A172 (cell line): ENCODE measurements at places on chromosomes 13 and 19. TPM values are rescaled to one million over a fixed set of nuclear protein-coding genes. Genes with fewer than 3 reads are reported as not detected.

- peak; percentile 95 for DNase-seq
Observed at GRCh38 chr19:45376045-45376724, 5.8 kb upstream of the ERCC2 start.

- DNase-seq = no peak
Observed at GRCh38 chr13:97986835-97987234, 33.4 kb downstream of the IPO5 start.

DNA sequence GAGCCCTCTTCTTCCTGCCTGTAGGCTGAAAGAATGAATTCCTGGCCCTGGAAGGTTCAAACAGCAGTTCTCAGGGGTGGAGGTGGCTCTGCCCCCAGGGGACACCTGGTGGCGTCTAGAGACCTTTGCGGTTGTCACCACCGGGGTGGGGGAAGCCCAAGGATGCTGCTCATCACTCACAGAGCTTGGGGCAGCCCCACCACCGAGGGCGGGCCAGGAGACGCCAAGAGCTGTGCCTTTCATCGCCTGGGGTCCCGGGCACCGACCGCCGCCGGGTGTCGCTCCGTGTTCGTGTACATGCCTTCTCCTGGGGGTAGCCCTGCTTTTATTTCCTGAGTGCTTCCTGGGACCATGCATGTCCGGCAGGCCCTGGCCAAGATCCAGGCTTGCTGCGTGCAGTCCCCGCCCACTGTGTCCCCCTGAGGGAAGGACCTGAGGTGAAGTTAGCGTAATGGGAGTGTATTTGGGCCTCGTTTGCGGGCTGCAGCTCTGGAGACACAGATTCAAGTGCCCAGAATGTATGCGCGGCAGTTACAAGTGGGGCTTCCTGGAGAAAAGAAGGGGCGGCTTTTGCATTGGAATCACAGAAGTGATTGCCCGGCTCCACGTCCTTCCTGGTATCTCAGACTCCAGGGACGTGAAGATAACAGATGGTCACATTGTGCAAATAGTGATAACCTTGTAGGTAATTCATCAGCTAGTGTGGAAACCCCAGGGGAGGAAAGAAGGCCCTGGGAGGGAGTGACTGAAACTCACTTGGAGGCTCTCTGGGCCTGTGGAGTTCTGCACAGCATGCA is 7.8 kb downstream of the DOT1L start:
- no peak for DNase-seq

DNA sequence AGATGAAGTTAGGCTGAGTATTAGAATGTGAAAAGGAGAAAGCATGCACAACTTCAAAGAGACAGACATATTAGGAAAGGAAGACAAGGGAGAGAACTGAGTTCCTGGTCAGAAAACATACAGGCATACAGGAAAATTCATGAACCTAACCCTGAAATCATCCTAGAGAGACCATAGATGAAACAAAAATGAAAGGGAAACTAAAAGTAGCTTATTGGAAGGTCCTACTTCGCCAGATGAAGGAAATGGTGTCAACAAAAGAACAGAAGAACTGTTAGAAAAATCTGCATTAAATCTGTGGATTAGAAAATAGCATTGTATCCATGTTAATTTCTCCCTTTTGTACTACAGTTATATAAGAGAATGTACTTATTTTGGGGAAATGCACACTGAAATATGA is 169.0 kb upstream of the UFM1 start:
- peak; percentile 3 for DNase-seq

DNA sequence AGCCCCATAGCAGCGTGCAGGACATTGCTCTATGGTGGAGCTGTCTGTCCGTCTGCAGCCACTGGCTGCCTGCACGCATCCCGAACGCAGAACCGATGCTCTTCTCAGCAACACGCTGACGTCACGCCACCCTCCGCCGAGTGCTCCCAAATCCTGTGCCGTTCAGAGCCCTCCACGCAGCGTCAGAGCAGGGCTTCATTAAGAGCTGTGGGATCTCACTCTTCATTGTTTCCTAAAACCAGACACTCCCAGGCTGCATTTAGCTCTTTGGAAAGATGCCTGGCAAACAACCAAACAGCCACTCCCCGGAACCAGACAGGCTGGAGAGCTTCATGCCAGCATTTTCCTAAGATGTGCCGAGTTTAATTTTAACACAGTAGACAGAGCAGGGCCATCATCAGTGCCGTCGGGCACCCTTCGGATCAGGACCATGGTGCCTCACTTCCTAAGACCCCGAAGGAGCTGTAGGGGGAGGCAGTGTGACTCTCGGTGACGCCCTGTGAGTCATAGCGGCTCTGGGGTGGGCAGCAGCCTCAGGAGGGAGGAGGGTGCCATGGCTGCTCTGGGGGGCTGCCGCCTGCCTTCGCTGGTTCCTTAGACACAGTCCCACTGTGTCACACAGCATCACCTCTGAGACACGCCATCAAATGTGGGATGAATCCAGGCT is 131.5 kb upstream of the MCF2L start:
- peak; percentile 34 for DNase-seq

DNA sequence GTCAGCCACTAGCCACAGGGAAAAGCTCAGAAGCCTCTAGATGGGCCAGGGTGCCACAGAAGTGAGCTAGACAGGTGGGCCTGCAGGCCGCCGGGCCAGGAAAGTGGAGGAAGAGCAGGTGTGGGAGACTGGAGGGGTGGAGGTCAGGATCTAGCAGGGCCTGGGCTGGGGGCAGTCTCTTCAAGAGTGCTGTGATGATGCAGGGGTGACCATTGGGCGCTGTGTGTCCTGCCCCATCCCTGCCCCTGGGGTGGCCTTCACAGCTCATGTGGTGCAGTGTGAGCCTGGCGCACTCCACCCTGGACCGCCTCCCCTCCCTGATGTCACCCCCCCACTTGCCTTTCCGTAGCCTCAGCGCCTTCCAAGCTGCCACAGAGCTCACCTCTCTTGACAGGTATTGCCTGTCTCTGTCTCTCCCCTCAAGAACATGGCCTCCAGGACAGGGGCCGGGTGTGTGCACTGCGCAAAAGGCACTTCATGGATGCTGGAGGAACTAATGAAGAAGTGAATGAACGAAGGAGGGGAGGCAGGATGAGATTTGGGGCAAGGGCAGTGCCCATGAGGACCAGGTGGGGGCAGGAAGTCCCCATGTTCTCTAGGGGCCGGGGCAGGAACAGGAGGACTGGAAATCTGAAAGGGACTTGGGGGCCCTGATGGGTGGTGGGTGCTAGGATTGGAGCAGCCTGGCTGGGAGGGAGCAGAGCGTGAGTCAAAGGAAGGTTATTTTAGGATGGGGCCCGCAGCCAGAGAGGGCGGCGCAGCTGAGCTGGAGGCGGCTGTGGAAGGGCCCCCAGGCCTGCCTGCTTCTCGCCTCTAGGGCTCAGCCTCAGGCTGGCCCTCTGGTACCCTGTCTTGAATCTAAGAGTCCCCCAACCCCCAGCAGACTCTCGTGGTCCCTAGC is 6.6 kb downstream of the SSBP4 start:
- peak; percentile 76 for DNase-seq

- DNase-seq = no peak
Observed at GRCh38 chr13:35472323-35472881, 4.1 kb downstream of the MAB21L1 start.

DNA sequence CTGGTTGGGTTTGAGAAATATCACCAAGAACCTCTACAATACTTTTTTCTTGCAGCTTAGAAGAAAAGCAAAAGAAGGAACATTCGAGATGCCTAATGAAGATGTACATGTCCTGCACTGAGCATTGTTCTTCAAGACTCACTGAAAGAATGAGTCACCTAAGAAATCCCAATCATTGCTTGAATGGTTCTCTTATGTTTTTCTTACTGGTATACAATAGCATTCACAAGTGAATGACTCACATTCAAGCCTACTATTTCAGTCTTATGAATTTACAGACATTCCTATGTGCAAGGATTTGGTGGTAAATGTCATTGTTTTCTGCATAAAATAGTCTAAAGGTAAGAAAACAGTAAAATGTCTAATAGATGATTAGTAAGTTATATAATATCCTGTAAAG is 594.6 kb downstream of the PCDH9 start:
- DNase-seq = peak; percentile 88

DNA sequence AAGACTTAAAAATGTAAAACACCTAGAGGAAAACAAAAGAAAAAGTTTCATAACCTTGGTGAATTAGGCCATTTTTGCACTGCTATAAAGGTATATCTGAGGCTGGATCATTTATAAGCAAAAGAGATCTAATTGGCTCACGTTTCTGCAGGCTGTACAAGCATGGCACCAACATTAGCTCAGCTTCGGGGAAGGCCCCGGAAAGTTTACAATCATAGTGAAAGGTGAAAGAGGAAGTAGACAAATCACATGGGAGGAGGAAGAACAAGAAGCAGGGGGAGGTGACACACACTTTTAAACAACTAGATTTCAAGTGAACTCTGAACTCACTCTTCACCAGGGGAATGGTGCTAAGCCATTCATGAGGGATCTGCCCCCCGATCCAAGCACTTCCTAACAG is 1358.5 kb upstream of the PCDH9 start:
- DNase-seq = no peak

DNA sequence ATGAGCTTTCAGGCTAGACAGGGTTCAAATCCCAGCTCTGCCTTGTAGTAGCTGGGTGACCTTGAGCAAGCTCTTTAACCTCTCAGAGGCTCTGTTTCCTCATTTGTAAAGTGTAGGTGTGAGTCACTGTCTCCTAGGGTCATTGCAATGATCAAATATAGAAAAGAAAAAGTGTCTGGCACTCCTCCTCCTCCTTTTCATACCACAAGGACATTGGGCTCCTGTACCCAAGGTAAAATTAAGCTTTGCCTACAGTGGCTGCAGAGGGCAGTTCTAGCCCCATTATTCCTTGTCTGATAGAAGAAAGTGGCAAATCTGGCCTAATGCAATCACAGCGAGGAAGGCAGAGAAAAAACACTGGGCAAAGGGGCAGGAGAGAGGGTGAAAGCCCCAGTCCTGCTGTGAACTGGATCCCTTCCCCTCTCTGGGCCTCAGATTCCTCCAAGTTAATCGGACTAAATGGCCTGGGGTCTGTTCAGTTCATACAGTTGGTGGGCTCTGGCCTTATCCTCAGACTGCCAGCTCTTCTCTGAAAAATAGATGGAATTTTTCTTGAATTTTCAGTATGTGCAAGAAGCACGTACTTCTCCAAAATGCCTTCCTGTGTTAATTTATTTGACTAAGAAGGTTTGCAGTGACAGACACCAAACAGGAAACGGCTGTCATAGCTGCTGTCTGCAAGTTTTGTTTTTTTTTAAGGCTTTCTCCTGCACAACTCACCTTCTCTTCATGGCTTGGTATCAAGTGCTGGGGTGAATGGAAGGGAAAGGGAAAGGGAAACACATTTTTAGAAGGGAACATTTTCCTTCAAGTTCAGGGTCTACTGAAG is 35.3 kb downstream of the RGCC start:
- DNase-seq = no peak

DNA sequence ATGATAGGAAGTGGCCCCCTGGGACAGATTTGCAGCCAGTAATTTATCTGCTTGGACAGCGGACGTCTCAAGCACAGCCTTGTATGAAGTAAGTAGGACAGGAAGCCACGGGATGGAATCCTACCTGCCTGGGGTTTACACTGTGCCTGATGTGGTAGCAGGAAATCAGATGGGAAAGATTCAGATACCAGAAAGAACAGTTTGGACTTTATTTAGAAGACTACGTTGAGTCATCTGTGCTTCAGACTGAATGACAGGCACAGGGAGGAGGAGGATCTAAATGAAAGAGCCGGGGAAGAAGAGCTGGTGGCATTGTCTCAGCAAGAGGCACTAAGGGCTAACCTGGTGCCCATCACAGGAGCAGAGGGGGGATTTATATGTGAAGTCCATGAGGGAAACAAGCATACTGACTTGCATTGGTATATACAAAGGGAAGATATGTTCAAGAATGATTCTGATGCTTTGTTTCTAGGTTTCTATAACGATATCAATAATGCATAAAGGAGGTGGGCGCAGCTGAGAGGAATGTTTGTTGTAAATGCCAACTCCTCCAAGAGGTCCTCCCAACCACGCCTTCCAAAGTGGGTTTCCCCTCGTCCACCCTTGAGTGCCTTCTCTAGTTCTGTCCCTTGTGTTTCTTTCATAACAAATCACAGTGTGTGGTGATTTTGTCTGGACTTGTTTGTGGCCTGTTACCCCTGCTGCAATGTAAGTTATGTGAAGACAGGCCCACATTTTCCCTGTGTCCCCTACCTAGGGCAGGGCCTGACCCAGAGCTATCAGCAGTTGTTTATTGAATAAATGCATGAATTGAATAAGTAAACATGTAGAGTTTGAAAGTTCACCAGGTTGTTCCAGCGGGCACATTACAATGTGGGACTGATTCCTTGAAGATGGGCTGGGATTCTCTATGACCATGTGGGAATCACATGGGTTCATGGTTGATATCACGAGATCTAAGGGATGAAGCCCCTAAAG is 328.4 kb downstream of the SLC7A1 start:
- no peak for DNase-seq

DNA sequence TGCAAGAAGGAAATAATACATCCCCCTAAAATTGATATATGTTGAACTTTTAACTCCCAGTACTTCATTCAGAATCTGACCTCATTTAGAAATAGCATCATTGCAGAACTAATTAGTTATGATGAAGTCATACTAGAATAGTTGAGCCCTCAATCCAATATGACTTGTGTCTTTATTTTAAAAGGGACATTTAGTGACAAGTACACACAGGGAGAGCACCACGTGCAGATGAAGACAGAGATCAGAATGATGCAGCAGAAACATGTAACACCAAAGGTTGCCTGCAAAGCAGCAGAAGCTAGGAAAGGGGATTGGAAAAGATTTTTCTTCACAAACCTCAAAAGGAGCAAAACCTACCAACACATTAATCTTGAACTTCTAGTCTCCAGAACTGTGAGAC is 2602.5 kb downstream of the PCDH9 start:
- no peak for DNase-seq

DNA sequence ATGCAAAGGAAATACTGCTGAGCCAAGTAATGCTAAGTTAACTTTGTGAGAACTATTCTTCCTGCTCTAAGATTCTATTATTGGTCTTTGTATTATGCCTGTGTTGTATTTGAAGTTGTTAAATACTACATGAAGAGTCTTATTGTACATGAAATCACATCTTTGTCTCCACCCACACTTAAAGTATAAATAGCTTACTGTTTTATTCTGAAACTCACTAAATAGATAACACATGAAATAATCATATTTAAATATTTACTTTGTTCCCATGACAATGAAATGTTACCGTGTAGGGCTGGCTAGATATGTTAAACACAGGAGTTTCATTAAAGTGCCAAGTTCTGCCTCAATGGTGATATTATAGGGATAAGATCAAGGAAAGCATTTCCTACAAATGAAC is 562.1 kb upstream of the ATXN8OS start:
- DNase-seq = no peak

GRCh38 chr19:39768786-39769185 is 9.9 kb upstream of the LEUTX start:
- DNase-seq = no peak

GRCh38 chr13:95546919-95547318 is 5.6 kb upstream of the CLDN10 start:
- no peak for DNase-seq

GRCh38 chr13:66314911-66315310 is 915.2 kb downstream of the PCDH9 start:
- no peak for DNase-seq

- DNase-seq = peak; percentile 40
Observed at GRCh38 chr13:48816700-48817099, 159.0 kb upstream of the FNDC3A start.

- no peak for DNase-seq
Observed at GRCh38 chr13:46994492-46994891, 97.6 kb upstream of the HTR2A start.

The CILP2 gene
- total RNA-seq = 0.02 and 0.05 TPM in 2 replicates

The ZNF132 gene
- 0.03 and 0.19 TPM in 2 replicates for total RNA-seq

The FAM216B gene
- not detected in 2 replicates for total RNA-seq

The DHDH gene
- total RNA-seq = 0.10 TPM in 1 of 2 replicates, not detected in the other

The AMH gene
- 8.5 and 10.0 TPM in 2 replicates for total RNA-seq

The ZNF681 gene
- total RNA-seq = 0.19 and 1.7 TPM in 2 replicates

The CEACAM4 gene
- total RNA-seq = not detected in 2 replicates

The NANOS3 gene
- not detected in 2 replicates for total RNA-seq

The RPL13A gene
- total RNA-seq = 1,452 and 1,525 TPM in 2 replicates
